Activated naive CD8-positive, alpha-beta T cell treated with anti-CD3 and anti-CD28 coated beads for 36 hours (primary cell): ENCODE measurements at places on chromosomes 6 and 20. TPM values are rescaled to one million over a fixed set of nuclear protein-coding genes. Genes with fewer than 3 reads are reported as not detected.
A peak's percentile ranks its signal among the peaks of the same experiment; 100 is the strongest.

- H3K27me3 ChIP-seq = no peaks in the 10 kb centered on the region
- peak overlapping the region; percentile 12 for H3K27ac ChIP-seq
- no peak for DNase-seq
- no peak overlapping the region for H3K4me3 ChIP-seq
These were observed 53.6 kb downstream of the CDC40 start for GRCh38 chr6:110233770-110234374.

GRCh38 chr6:20814494-20814893 lies 280.2 kb downstream of the CDKAL1 start:
- H3K36me3 ChIP-seq = peaks cover 34% of the 10 kb centered on the region
- DNase-seq = no peak
- H3K27ac ChIP-seq = no peak overlapping the region
- no peak overlapping the region for H3K4me3 ChIP-seq

- no peak for DNase-seq
- H3K27me3 ChIP-seq = peaks cover 19% of the 10 kb centered on the region
- H3K36me3 ChIP-seq = no peaks in the 10 kb centered on the region
- H3K4me1 ChIP-seq = peaks cover 17% of the 10 kb centered on the region
- H3K4me3 ChIP-seq = peak overlapping the region; percentile 34
These were observed 80.2 kb upstream of the RNF217 start for GRCh38 chr6:124881898-124882578.

DNA sequence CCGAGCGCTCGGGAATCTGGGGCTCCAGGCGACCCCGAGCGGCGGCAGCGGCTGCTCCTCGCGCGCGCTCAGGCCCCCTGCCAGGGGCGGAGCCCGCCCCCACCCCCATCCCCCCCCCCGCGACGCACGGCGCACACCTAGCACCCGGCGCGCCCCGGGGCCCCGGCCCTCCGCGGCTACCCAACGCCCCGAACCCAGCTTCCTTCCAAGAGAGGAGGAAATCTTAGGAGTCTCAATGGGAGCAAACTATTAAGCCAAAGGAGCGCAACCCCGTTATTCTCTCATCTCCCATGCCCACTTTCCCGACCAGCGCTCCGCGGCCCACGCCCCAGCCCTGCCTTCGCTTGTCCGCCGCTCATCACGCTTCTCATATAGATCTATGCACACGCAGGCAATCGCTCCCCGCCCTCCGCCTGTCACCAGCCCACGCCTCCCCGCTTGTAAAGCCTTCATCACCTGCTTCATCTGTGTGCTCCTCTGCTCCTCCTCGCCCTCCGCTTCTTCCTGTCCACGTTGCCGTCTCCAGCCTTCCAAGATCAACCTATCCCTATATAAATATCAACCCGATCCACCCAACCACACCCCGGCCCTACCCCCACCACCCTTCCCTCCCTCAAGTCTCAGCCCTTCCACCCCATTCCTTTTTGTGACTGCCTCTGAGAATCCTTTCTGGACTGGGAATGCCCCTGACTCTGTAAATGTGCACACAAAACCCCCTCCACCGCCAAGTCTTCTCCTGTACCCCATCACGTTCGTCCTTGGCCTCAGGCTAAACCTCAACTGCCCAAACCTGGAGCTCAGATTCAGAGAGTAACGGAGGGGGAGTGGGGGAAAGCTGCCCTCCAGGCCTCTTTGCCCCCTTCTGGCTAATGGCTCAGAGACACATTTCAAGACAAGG lies at the start of gene DLK2:
Gene DLK2 (minus strand): TSS at position 18 of the 898 bp plus-strand sequence. CDS start 723 bp downstream, outside the sequence.
- peaks cover 3% of the 10 kb centered on the region for H3K36me3 ChIP-seq
- peak; percentile 58 for DNase-seq
- H3K4me1 ChIP-seq = peaks cover 8% of the 10 kb centered on the region
- peak within 1 kb of the TSS; percentile 80 for H3K4me3 ChIP-seq

DNA sequence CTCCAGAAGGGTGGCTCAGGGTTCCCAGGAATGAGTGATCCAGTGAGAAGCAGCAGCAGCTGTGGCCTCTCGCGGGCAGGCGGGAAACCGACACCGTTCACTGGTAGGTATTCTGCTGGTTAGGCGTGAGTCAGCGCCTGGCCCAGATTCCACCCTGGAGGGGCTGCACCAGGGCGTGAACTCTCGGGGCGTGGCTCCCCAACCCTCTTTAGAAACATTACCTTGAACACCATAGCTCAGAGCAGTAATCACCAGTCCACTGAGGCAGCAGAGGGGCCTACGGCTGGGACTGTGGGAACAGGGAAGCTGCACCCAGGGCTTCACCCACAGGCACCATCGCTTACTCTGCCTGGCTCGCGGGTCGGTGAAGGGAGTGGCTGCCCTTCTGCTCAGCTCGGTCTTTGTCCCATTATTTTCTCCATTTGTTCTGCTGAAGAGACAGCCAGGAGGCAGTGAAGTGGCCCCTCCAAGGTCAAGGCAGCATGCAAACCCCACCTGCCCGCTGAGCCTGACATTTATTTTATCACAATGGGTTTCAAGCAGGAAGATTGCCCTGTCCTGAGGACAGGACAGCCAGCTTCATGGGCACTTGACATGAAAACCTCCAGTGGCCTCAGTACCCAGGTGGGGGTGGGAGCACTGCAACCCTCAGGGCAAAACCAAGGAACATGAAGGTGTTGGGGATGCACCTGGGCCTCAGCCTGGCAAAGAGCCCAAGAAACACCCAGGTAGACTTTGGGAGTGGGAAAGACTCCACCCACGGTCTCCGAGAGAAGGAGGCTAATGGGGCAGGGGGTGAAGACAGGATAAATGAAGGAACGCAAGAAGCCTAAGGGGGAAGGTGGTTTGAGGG lies 51.0 kb upstream of the CD93 start:
- H3K27me3 ChIP-seq = no peaks in the 10 kb centered on the region
- DNase-seq = no peak
- H3K4me1 ChIP-seq = peaks cover 6% of the 10 kb centered on the region
- H3K4me3 ChIP-seq = no peak overlapping the region
- no peaks in the 10 kb centered on the region for H3K36me3 ChIP-seq
- H3K27ac ChIP-seq = no peak overlapping the region

DNA sequence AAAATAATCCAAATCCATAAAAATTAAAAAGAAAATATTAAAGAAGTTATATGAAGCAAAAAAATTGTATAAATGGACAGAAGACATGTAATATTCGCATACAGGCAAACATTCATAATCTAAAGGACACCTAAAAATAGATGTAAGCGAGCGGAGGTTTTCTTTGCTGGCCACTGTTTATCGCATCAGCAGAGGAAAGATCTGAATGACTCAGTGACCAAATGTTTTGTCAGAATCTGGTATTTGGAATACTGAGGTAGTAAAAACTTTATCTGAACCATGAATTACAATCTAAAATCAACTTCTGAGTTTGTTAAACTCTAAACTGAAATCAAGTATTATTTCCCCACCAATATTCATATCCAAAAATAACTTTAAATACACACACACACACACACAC lies 7.8 kb downstream of the TSPYL4 start:
- peaks cover 16% of the 10 kb centered on the region for H3K36me3 ChIP-seq
- no peak for DNase-seq
- no peak overlapping the region for H3K27ac ChIP-seq
- H3K4me3 ChIP-seq = no peak overlapping the region

DNA sequence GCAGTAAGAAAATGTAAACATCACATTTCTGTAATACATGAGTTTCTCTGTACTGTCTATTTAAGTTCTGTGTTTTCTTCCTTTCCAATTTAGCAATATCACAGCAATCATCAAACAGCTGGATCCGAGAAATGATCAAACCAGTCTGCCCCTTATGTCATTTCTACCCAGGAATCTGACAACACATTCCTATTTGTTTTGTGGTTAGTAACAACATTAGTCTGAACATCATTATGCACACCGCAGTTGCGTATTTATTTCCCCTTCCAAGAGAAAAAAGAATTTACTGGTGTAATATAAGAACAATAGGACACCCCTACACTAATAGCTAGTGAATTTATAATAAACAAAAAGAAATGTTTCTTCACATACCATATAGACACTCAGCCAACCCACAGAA lies 179.5 kb downstream of the BTBD9 start:
- peaks cover 10% of the 10 kb centered on the region for H3K36me3 ChIP-seq
- H3K27ac ChIP-seq = no peak overlapping the region
- no peaks in the 10 kb centered on the region for H3K27me3 ChIP-seq
- no peak for DNase-seq

DNA sequence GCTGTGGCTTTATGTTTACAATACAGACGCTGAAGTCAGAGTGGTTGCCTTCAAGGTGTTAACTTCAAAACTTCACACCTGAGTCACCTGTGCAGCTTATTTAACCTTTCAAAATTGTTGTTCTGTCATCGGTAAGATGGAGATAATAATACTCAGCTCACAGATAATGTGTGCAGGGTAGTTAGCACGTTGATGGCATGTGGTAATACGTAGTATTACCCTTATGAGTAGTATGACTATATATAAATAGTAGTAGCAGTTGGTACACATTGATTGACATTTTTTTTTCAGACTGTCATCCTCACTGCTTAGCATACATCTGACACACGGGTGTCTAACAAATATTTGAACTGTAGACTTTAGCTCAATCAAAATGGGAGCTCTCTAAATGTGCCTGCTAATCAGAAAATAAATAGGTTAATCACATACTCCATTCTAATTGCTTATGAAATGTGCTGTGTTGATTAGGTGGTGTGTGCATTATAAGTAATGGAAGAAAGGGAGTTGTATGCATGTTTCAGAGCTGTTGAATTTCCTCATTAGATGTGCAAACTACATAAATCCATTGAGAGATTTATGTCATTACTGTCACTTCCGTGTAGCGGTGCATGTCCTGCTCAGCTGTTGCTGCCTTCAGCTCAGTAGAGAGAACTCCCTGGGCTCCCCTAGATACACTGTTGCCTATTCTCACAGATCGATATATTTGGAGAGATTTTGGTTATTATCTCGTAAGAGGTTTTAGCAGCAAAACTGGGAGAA lies 11.2 kb upstream of the MROH8 start:
- no peak for DNase-seq
- no peak overlapping the region for H3K27ac ChIP-seq
- H3K4me1 ChIP-seq = peaks cover 60% of the 10 kb centered on the region
- no peak overlapping the region for H3K4me3 ChIP-seq
- H3K36me3 ChIP-seq = peaks cover 37% of the 10 kb centered on the region

DNA sequence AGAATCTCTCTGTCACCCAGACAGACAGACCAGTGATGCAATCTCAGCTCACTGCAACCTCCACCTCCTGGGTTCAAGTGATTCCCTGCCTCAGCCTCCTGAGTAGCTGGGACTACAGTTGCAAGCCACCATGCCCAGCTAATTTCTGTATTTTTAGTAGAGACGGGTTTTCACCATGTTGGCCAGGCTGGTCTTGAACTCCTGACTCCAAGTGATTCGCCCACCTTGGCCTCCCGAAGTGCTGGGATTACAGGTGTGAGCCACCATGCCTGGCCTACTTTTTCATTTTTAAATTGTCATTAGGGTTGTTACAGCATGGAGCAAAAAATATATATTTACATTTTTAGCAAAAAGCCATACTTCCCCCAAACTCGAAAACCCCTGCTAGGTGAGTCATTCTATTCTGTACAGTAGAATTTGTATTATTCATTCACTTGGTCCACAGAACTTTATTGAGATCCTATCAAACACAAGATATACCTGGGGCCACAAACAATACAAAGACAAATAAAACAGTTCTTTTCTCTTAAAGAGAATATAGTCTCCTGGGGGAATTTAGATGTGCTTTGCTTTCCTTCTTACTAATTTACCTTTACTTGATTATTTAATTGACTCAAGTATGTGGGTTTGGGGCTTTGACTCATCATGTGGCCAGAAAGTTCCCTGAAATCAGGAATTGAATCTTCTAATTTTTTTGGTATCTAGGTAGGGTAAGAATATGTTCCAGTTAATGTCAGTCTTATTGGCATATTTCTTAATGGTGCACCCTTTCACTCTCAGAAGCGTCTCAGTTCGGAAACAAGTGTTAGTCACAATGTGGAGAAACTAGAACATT lies 16.6 kb upstream of the CCND3 start:
- H3K4me3 ChIP-seq = peak overlapping the region; percentile 61
- H3K36me3 ChIP-seq = peaks cover 52% of the 10 kb centered on the region
- peak overlapping the region; percentile 99 for H3K27ac ChIP-seq
- H3K27me3 ChIP-seq = no peaks in the 10 kb centered on the region

DNA sequence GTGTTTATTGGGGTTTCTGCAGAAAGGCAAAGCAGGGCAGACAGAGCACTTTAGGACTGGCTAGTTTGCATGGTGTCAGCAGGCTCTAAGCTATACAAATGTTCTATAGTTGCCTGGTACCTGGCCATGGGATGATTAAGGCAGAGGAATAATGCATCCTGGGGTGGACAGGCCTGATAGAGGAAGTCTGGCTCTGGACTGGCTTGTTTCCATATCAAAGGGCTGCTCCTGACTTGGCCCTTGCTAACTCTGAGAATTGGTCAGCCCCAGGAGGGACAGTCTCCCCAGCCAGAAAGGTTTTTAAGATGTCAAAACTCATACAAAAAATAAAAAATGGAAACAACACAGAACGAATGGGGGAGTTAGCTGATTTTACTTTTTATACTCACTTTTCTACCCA lies 136.9 kb downstream of the TBC1D7 start:
- no peak overlapping the region for H3K27ac ChIP-seq
- H3K27me3 ChIP-seq = peaks cover 5% of the 10 kb centered on the region
- no peaks in the 10 kb centered on the region for H3K4me1 ChIP-seq
- no peaks in the 10 kb centered on the region for H3K36me3 ChIP-seq
- H3K4me3 ChIP-seq = no peak overlapping the region

GRCh38 chr20:57818418-57819181 lies 108.8 kb upstream of the PMEPA1 start:
- H3K36me3 ChIP-seq = no peaks in the 10 kb centered on the region
- H3K4me1 ChIP-seq = no peaks in the 10 kb centered on the region
- peaks cover 6% of the 10 kb centered on the region for H3K27me3 ChIP-seq
- DNase-seq = no peak
- no peak overlapping the region for H3K4me3 ChIP-seq

- H3K4me1 ChIP-seq = peaks cover 5% of the 10 kb centered on the region
- H3K4me3 ChIP-seq = no peak overlapping the region
- peaks cover 29% of the 10 kb centered on the region for H3K27me3 ChIP-seq
- H3K36me3 ChIP-seq = no peaks in the 10 kb centered on the region
- peak; percentile 21 for DNase-seq
These were observed 21.6 kb upstream of the MTRF1L start for GRCh38 chr6:153023977-153024708.

DNA sequence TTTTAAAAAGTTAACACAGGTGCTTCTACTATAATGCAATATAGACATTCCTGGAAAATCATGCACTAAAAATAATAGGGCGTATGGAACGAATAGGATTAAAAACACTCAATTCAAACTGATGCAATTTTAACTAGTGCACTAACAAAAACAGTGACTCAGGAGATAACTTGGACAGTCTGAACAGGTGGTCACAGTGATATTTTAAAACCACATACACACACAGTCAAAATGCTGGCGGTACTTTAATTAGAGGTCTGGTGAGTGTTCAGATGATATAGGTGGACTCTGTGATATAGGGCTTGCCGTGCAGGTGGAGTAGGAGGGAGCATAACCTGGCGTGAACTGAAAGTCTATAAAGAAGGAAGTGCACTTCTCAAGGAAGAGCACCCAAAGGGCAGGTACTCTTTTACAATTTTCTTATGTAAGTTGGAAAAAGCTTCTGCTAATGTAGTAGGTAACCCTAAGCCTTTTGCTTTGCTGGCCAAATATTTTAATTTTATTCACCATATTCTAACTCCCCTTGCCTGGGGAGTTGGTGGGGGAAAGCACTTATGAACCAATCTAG lies 41.9 kb upstream of the PLN start:
- H3K4me1 ChIP-seq = peaks cover 15% of the 10 kb centered on the region
- H3K27ac ChIP-seq = peak overlapping the region; percentile 44

- H3K27me3 ChIP-seq = no peaks in the 10 kb centered on the region
- H3K4me1 ChIP-seq = no peaks in the 10 kb centered on the region
- H3K27ac ChIP-seq = no peak overlapping the region
- DNase-seq = no peak
- no peaks in the 10 kb centered on the region for H3K36me3 ChIP-seq
- H3K4me3 ChIP-seq = no peak overlapping the region
These were observed 214.2 kb downstream of the CDH26 start for GRCh38 chr20:60172346-60172984.

GNRH2 gene
- total RNA-seq = 0.87 TPM

FNDC11 gene
- total RNA-seq = 0.10 TPM

MYT1 gene
- not detected for total RNA-seq

HLA-DQA1 gene
- total RNA-seq = 5.3 TPM

RAET1L gene
- total RNA-seq = not detected
